ENCODE measurements at places on chromosomes 4 and X.

DNA sequence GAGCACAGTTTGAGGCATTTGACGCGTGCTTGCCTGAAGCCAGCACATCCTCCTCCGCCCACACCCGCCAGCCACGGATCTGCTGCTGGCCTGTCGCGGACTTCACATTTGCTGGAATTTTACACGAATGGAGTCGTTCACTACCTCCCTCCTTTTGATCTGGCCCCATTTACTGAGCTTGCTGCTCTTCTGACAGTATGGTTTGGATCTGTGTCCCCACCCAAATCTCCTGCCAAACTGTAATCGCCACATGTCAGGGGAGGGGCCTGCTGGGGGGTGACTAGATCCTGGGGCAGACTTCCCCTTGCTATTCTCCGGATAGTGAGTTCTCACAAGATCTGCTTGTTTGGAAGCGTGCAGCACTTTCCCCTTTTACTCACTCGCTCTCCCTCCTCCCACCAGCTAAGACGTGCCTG, 19.9 kb upstream of the CPLX1 start:
- DNase-seq: peak; percentile 24

DNA sequence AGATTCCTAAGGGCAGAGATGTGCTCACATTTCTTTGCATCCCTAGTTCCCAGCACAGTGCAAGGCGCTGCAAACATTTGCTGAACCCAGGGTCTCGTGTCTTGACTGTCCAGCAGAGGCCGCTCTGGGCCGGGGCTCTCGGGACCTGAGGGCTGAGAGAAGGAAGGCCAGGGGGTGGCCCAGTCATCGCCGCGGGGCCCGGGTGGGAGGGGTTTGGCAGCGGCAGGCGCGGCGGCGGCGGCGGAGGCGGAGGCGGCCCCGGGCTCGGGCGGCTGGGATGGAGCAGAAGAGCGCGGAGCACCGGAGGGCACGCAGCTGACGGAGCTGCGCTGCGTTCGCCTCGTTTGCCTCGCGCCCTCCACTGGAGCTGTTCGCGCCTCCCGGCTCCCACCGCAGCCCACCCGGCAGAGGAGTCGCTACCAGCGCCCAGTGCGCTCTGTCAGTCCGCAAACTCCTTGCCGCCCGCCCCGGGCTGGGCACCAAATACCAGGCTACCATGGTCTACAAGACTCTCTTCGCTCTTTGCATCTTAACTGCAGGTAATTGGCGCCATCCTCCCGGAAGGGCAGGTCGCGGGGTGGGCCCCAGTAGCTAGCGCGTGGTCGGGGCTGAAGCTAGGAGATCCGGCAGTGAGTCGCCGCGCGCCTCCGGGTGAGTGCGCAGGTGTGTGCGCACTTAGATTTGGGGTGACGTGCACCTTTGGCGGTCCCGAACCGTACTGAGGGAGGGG, at the start of gene PARM1:
PARM1 (plus strand) TSS at position 285 of the 730 bp plus-strand sequence; CDS start at position 497, 212 bp downstream.
- DNase-seq: peak; percentile 90

- no peak for DNase-seq
These were observed 31.9 kb downstream of the CBR4 start for GRCh38 chr4:168978001-168978700.

DNA sequence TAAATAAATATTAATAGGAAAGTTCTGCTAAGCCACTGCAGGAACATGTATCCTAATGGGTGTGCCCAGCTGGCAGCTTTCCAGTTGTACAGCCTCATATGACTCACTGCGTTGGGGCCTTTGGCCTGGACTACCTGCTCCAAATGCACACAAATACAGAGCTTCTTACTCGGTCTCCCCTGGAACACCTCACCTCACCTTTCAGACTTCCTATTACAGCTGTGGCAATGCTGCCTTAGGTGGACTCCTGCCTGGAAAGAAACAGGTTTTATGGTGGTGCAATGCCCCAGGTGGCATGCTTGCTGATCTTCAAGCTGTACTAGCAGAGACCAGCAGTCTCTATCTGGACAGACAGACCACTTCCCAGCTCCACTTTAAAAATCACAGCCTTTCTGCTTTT, 85.7 kb upstream of the EXOC1L start:
- peak; percentile 45 for DNase-seq

DNA sequence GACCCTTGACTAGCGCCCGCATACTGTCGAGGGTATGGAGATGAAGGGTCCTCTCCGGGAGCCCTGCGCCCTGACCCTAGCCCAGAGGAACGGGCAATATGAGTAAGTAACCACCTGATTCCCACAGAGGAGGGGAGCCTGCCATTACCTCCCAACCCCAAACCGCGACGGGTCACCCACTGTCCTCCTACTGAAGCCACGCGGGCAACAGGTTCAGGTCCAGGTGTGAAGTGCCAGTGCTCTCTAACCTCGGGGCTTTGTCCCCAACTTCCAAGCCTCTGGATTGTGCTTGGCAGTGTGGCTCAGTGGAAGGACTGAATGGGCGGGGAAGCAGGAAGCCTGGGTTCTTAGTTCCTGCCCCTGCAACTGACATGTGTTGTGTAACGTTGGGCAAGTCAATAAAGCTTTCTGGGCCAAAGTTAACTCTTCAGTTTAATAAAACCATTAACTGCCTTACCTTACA, 694 bp downstream of the OCRL start:
- DNase-seq: peak; percentile 25

- DNase-seq: no peak
These were observed 380 bp downstream of the SLC34A2 start for GRCh38 chr4:25656031-25656430.
